Bone marrow (tissue), 2 donors: ENCODE measurements at places on chromosomes 5 and 9.
A peak's percentile ranks its signal among the peaks of the same experiment; 100 is the strongest.

GRCh38 chr5:174935854-174936474 lies 211.6 kb downstream of the MSX2 start:
- no peak for DNase-seq

DNA sequence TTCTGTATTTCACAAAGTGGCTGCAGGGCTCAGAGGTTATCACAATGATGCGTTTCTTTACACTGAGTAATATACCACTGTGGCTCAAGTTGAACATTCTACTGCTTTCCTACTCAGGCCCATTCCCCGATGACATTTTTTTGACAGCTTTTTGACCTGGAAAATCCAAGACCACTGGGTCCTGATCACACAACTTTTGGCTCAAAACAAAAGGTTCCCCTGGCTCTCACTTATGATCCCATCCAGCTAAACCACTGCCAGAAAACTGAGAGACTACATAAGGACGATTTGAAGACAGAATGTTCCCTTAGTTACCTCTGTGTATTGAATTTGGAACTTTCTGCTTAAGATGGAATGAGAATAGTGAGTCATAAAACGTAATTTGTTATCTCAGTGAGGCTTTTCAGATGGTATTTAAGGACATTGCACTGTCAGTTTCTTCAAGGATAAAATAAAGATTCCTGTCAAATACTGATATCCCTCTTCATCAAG lies 78.0 kb upstream of the FBXL7 start:
- no peak for DNase-seq

DNA sequence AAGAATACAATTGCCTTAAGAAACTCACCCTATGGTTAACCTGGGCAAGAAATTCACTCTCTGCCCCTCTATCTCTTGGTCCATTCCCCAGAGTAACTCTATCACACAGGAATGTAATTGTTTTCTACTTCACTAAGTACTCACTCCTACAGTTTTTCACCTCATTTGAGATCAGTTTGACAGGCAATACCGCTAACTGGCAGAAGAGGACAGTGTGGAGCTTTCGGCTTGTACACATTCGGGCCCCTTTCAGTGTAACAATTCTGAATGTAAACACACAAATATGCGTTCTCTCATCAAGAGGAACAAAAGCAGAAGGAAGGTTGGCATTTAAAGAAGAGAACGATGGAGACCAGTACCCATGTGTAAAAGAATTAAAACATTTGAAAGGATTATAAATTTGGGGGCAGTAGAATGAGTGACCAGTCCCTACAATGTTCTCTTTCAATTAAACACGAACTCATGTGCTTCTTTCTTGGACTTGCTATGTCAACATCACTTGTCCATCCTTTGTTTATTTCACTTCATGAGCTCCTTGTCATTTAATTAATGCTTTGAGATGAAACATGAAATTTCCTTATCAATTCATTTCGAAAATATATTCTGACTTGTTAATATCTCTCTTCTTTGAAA lies 188.5 kb upstream of the GRAMD2B start:
- DNase-seq: no peak

DNA sequence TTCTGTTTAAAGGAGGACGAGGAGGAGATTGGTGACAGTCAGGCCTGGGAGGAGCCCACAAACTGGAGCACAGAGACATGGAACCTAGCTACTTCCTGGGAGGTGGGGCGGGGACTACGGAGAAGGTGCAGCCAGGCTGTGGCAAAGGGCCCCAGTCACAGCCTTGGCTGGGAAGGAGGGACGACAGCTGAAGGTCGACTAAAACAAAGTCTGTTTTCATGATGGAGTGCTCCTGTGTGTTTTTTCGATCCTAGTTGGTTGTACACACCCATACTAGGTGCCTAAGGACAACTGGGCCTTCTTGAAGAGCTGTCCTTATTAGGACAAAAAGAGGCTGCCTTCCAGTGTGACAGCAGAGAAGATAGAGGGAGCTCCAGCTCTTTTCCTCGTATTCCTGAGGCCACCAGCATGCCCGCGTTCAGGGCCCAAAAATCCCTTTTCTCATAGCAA lies 2.9 kb downstream of the CCDC107 start:
- no peak for DNase-seq

DNA sequence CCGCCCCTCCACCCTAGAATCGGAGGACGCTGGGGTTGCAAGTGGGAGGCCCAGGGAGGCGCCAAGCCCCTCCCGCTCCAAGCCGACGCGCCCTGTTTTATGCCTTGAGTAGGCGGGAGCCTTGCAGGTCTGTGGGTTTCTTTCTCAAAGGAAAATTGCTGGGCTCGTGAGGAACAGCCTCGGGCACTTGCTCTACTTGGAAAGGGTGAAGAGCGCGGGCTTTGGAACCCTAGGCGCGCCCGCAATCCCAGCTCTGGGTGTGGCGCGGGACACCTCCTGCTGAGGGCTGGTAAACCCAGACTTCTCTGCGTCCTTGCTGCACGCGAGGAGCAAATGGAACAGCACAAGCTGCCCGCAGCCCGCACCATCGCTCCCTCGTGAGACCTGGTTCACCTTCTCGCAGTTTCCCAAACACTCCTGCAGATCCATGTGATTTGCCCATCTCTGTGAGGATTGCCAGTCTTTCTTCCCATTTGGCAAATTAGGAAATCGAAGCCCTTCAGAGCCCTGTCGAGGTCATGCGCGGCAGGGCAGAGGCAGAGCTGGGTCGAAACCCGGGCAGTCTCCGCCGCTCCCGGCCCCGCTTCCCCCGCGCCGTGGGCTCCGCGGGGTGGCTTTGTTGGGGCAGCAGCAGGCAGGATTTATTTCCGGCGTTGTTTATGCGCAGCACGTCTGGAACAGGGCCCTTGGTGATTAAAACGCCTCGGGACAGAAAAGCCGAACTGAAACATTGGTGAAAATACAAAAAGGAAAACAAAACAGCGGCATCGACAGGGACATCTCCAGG lies 98.4 kb upstream of the CPLX2 start:
- no peak for DNase-seq

GRCh38 chr5:2658447-2658846 lies 93.0 kb downstream of the IRX2 start:
- DNase-seq: no peak

DNA sequence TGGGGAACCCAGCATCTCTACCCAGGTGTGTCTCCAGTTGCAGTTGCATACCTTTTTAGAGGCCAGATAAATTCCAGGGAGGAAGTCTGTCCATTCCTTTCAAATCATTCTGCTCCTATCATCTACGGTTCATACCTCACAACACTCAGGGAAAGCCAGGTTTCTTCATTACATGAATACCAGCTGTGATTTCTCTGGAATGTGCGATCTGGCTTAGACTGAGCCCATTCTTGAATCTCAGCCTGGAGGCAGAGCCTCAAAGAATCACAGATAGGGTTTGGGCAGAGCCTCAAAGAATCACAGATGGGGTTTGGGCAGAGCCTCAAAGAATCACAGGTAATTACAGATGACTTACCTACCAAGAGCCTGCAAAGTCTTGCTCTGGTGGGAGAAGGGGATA lies 7.2 kb downstream of the P4HA2 start:
- DNase-seq: no peak

DNA sequence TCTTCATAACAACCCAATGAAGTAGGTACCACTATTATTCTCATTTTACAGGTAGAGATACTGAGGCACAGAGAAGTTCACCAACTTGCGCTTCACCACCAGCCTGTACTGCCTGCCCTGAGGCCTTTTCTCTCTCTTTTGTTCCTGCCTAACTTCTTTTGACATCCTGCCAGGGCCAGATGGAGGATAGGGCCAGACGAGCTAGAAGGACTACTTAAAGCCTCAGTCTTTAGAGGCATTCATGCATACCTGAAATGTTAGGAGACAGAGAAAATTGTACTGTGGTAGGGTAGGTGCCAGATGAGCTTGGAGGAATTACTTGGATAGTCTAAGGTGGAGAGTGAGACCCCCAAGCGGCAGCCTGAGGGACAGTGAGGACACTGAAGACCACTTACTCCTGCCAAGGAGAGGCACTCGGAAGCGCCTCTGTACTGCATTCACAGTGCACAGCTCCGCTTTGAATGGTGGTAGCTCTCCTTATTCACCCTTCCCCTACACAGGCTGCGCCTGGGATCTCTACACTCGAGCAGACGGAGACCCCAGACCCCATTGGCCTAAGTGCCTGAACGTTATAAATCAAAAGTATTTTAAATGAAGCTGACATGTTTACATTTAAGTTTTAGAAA lies 6.2 kb upstream of the ORM1 start:
- DNase-seq: no peak

DNA sequence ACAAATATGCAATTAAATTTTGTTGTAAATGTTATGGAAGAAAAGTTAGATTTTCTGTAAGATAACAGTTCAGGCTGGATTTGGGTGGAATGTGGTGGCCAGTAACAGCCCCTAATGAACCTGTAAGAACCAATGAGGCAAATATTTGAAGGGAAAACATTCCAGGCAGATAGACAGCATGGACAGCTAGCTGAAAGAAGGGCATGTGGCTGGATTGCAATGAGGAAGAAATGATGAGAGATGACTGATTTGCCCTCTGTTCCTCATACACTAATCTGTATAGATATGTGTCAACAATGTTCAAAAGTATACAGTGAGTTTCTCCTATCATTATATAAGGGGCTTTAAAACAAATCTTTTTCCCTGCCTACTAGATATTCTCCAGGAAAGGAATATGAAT lies 58.8 kb downstream of the MAN2A1 start:
- no peak for DNase-seq

DNA sequence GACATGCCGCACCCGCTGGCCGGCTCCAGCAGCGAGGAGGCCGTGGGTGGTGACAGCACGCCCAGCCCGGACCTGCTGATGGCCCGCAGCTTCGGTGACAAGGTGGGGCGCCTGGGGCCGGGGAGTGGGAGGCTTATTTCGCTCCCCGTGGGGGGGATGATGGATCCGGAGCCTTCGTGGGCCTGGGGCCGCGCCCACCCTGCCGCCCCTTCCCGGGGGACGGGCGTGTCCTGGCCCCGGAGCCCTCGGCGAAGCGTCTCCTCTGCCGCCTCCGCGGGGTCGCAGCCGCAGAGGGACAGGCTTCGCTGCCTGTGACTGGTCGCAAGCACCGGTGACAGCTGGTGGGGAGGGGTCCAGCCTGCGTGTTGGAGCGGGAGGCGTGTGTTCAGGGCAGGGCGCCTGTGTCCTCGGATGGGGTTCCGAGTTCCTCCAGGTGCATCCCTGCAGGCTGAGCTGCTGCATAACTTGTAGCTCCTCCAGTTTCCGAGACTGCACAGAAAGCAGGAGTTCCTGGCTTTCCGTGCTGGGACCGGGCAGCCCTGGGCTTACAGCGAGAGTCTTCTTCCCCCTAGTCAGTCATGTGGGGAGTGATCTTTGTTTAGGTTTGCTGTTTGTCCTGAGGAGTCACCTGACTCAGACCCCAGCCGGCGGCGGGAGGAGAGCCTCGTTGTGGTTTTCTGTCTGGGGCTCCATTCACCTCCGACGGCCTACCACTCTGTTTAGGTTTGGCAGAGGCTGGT lies 666 bp downstream of the SNX30 start:
- DNase-seq: no peak

GRCh38 chr5:151454166-151454565 lies 6.8 kb downstream of the SLC36A1 start:
- no peak for DNase-seq

DNA sequence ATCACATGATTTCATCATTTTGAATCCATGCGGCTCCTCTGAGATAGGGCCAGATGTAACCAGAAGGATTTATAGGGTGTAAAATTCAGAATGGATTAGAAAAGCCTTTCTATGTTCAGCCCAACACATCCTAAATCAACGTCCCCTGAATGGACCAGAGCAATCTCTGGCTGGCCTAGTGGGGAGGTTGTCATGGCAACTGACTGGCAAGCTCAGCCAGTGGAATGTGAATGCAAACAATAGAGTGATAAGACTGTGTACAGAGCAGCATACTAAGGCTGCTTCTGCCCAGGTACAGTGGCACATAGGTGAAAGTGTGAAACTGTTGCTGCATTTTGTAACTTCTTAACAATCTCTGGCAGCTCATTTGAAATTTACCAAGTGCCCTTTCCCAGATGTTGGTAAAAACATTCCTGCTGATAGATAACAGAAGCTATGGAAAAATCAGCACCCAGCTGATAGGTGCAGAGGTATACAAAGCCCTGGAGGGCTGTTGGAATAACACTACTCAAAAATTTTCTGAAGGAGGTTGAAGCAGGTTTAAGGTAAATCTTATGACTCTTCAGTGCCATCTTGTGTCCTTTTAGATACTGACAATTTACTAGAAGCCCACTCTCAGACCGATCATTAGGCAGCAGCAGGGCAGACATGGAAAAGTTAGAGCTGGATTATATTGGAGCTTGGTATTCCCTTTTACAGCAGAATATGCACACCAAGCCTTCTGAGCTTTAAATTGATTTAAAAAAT lies 267.2 kb downstream of the RAB3C start:
- DNase-seq: no peak

- no peak for DNase-seq
Observed at GRCh38 chr5:6725421-6725820, 12.2 kb downstream of the TENT4A start.

DNA sequence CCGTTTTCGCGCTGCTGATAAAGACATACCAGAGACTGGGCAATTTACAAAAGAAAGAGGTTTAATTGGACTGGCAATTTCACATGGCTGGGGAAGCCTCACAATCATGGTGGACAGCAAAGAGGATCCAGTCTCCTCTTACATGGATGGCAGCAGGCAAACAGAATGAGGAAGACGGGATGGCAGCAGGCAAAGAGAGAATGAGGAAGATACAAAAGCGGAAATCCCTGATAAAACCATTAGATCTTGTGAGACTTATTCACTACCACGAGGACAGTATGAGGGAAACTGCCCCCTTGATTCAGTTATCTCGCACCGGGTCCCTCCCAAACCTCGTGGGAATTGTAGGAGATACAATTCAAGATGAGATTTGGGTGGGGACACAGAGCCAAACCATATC lies 95.0 kb downstream of the OSTF1 start:
- no peak for DNase-seq

GRCh38 chr9:15203581-15203980 lies 103.4 kb downstream of the TTC39B start:
- no peak for DNase-seq

GRCh38 chr9:104682642-104683041 lies 11.7 kb upstream of the OR13D1 start:
- DNase-seq: peak; percentile 31

- DNase-seq: no peak
Observed at GRCh38 chr5:2663489-2663888, 88.0 kb downstream of the IRX2 start.
